ENCODE measurements at places on chromosomes 11 and 22.

DNA sequence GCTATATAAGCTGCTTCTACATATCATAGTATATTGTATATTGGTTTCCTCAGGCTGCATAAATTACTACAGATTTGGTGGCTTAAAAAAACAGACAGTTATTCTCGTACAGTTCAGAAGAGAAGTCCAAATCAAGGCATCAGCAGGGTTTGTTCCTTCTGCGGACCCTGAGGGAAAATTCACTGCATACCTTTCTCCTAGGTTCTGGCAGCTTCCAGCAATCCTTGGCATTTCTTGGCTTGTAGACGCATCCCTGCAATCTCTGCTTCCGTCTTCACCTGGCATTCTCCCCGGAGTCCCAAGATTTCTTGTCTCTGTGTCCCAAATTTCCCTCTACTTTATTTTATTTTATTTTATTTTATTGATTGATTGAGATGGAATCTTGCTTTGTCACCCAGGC lies 142.8 kb downstream of the COMMD9 start:
- DNase-seq, result no peak

- no peak for DNase-seq
Measured at GRCh38 chr22:47044722-47045535, 282.5 kb downstream of the TBC1D22A start.

GRCh38 chr22:39297490-39298240 lies 21.8 kb downstream of the RPL3 start:
- no peak for DNase-seq

DNA sequence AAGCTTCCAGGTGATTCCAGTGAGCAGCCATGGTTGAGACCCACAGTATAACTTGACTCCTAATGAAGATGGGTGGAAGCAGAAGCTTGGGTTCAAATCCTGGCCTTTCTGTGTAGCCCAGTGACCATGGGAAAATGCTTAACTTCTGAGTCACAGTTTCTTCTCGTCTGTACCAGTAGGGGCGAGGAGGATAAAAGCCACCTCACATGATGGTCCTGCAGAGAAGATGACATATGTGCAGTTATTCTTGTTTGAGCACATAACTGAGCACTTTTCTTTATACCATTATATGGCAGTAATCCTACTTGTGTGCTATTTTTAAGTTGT lies 4.9 kb downstream of the TMEM109 start:
- no peak for DNase-seq

DNA sequence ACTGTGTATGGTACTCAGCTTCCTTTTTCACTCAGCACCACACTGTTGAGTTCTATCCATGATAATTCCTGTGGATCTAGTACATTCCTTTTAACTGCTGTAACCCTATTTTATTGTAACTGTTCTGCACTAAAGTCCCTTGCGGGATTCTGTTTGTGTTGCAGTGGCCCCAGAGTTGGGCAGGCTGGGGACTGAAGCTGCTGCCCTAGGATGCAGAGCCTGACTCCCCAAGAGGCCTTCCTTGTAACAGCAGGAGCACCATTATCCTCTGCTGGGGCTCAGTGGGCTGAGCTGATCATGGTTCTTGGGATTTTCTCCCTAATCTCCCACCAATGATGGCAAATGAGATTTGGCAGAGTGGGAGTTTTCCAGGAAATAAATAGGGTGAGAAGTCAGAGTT lies 77.7 kb downstream of the CABIN1 start:
- peak; percentile 4 for DNase-seq

DNA sequence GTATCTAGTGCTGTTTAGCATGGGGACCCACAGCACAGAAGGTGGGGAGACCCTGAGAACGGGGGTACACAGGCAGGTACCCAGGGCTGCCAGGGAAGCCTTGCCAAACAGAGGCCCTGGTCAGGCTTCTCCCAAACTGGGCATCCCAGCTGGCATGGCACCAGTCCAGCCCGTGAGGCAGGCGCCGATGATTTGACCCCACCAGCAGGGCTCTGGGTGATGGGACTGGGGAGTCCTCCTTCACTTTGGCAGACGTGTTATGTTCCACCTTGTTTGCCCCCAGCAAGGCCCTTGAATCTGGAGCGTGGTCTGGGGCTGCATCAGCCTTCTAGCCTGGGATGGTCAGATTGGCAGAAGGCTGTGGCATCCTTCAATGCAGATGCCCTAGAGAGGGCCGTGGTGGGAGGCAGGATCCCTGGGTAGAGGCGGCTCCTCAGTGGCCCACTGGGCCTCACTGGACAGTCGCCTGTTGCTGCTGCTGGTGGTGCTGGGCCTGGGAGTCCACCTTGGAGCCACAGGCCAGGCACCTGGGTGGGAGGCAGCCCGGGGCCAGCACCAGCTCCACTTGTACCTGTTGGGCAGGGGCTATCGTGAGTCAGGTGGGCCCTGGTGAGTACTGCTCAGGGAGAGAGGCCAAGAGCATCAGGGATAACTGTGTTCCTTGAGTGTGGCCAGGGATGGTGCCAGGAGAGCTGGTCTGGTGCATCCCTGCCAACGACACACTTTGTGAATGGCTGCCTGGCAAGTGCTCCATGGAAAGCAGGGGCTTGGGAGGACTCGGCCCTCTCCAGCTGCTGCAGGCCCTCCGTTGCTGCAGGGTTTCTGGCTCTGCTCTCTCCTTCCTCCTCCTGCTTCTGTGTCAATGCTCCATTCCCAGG lies 3.3 kb downstream of the ADORA2A start:
- DNase-seq, result no peak

DNA sequence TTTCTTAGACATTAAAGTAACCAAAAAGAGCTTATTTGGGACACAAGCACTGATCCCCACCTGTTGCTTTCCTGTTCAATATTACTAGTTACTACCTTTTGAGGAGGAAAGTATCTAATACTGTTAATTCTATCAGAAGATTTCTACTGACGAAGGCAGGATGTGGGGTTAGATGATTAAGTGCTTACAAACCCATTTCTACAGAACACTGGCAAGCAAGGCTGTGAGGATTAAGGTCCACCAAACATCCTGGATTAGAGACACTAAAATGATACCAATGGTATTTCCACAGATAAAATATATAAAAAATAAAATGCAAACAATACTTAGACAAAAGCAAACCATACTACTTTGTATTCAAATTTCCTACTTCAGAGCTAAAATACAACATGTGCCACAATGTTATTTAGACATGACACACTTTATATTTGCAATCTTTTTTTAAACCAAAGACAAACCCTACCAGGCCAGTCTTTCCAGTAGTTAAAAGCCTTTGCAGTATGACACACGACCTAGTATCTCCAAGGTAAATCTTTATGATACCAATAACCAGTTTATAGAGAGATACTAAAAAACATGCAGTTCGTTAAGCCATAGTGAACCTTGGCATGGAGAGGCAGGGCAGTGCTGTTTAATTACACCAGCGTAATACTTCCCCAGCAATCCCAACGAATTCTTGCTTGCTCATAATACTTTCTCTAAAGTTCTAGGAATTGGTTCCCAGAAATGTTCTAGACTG lies 71.2 kb upstream of the TP53AIP1 start:
- no peak for DNase-seq

DNA sequence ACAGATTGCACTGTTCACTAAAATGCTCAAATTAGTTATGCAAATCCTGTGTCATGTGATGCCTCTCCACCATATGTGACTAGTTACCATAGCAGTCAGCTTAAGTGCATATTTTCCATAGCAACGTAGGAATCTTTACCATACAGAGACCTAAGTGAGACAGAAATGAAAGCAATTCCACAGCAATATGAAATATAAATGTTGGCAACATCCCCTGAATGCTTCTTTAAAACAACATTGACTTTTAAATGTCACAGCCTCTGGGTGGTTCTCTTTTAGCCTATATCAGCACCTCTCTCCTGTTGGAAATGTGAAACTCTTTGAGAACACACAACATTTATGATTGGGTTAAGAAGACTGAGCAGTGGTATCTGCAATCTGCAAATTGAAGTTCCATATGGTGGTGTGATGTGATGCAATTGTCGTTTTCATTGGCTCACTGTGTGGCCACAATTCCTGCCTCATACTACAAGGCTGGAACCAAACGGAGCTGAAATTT lies 814.6 kb downstream of the DLG2 start:
- DNase-seq, result no peak

- DNase-seq, result no peak
Measured at GRCh38 chr11:14106303-14107049, 144.0 kb downstream of the SPON1 start.

DNA sequence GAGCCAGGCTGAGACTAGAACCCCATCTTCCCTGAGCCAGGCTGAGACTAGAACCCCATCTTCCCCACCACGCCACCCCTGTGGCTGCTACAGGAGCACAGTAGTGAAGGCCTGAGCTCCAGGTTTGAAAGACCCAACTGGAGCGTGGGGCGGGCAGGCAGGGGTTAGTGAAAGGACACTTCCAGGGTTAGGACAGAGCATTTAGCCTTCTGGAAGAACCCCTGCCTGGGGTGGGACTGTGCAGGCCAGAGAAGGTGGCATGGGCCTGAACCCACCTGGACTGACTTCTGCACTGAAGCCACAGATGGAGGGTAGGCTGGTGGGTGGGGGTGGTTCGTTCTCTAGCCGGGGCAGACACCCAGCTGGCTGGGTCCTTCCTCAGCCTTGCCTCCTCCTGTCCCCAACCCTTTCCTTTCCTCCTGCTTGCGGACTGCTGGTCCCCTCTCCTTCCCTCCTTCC lies 24.1 kb downstream of the SUN2 start:
- DNase-seq, result no peak

DNA sequence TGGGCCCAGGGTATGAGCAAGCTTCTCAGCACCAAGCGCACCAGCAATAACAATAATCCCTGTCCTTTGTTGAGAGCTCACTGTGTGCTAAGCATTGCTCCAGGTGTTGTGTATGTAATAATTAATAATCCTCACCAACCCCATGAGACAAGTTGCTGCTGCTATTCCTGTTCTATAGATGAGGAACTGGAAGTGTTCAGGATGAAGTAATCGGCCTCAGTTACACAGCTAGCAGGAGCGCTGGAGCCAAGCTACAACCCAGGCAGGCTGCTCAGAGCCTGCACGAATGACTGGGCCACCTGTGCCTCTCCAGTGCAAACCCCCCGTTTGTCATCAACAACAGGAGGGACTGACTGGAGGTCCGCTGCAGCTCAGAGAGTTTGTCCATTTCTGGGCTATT lies 35.2 kb upstream of the CECR2 start:
- no peak for DNase-seq

DNA sequence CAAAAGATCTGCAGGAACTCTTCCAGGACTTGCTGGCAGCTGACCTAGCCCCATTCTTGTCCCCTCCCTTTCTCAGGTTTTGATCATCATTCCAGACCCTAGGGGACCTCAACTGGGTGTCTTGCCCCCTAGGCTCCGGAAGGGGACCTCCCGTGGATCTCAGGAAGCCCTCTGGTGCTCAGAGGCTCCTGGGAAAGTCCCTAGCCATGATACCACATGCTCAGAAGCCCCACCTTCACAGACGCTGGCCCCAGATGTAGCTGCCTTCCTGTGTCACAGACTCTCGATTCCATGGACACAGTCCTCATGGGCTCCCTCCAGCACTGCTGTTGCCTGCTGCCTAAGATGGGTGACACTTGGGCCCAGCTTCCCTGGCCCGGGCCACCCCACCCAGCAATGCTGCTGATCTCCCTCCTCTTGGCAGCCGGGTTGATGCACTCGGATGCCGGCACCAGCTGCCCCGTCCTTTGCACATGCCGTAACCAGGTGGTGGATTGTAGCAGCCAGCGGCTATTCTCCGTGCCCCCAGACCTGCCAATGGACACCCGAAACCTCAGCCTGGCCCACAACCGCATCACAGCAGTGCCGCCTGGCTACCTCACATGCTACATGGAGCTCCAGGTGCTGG lies at the start of gene LRRC55:
Gene LRRC55 (plus strand): TSS at position 276 of the 628 bp plus-strand sequence. CDS start 70 bp downstream, at position 346.
- DNase-seq, result no peak

GRCh38 chr22:38467904-38468442 lies at the start of gene KDELR3:
TSS of gene KDELR3 (plus strand) at chr22:38468096. CDS start at chr22:38468234, 138 bp downstream.
- DNase-seq, result no peak

GRCh38 chr11:73185680-73186293 lies 32.3 kb upstream of the P2RY2 start:
- DNase-seq, result peak; percentile 61

GRCh38 chr11:102575012-102575411 lies 44.5 kb upstream of the MMP7 start:
- DNase-seq, result no peak

DNA sequence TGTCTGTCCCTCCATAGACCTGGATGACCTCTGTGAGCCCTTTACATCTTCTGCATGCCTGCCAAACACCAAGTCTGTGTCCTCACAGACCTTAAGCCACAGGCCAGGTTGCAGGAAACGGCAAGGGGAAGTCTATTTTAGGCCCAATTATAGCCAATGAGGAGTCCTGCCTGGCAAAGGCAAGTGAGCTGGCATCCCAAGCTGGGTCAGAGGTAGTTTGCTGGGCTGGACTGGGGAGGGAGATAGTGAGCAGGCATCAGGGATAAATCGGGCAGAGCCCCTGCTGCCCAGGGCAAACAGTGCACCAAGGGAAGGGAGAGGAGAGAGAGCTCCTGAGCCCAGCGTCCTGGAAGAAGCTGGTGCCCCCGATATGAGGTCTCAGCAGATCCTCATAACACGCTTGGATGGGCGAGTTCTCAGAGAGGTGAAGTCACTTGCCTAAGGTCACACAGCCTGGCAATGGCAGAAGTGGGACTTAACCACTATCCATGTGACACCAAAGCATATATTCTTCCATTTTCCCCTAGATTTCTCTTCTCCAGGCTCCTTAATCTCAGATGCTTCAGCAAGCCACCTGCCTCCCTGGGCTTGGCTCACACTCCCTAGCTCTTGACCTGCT lies 3.7 kb upstream of the RELT start:
- no peak for DNase-seq

DNA sequence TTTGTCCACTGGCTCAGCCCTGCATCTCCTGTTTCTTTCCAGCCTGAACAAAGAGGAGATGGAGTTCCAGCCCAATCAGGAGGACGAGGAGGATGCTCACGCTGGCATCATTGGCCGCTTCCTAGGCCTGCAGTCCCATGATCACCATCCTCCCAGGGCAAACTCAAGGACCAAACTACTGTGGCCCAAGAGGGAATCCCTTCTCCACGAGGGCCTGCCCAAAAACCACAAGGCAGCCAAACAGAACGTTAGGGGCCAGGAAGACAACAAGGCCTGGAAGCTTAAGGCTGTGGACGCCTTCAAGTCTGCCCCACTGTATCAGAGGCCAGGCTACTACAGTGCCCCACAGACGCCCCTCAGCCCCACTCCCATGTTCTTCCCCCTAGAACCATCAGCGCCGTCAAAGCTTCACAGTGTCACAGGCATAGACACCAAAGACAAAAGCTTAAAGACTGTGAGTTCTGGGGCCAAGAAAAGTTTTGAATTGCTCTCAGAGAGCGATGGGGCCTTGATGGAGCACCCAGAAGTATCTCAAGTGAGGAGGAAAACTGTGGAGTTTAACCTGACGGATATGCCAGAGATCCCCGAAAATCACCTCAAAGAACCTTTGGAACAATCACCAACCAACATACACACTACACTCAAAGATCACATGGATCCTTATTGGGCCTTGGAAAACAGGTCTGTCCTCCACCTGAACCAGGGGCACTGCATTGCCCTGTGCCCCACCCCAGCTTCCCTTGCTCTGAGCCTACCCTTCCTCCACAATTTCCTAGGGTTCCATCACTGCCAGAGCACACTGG lies 5.0 kb downstream of the FTH1 start:
- DNase-seq, result no peak

Measured in AG09309 (cell line).